ENCODE measurements at places on chromosomes 11 and 22.
A peak's percentile ranks its signal among the peaks of the same experiment; 100 is the strongest.

- H3K4me3 ChIP-seq, result no peak overlapping the region
- H3K4me1 ChIP-seq, result no peaks in the 10 kb centered on the region
- peaks cover 1% of the 10 kb centered on the region for H3K27me3 ChIP-seq
Measured at GRCh38 chr11:112751772-112752171, 209.4 kb upstream of the NCAM1 start.

GRCh38 chr11:92330114-92330513 is 105.5 kb downstream of the FAT3 start:
- no peaks in the 10 kb centered on the region for H3K36me3 ChIP-seq
- no peak for DNase-seq
- H3K27ac ChIP-seq, result no peak overlapping the region
- no peaks in the 10 kb centered on the region for H3K27me3 ChIP-seq
- H3K4me3 ChIP-seq, result no peak overlapping the region

DNA sequence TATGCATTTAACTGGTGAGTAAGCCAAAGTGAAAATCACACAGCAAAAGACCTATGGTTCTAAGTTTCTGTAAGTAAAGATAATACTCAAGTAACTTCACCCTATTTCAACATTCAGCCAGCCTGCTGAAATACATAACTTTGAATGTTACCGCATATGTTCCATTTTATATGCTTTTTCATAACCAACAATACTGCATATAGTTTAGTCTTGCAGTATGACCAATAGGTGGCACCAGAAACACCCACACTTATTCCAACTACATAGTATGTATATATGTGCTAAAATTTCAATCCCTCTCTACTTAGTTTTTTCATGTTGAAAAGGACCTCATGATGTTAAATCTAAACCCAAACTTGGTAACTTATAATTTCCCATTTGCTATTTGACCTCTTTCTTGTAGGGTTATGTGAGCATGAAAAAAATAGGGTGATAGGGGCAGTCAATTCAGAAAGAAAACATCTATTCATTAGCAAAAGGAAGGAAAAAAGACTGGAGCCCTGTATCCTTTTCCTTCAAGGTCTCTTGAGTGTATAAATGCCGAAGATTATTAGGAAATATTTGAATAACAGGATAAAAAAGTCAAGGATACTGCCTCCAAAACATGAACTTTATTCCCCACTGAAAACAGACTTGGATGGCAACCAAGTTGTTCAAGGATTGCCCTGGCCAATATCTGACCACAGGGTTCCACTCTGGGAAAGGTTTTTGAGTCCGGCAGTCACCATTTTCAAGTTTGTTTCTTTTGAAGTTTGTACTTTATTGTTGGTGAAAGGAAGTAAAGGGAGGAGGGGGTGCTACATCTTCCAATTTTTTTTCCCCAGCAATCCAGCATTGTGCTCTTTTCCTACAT is 23.8 kb upstream of the FZD4 start:
- DNase-seq, result no peak
- H3K36me3 ChIP-seq, result no peaks in the 10 kb centered on the region
- H3K27ac ChIP-seq, result no peak overlapping the region
- H3K4me1 ChIP-seq, result no peaks in the 10 kb centered on the region

- no peaks in the 10 kb centered on the region for H3K27me3 ChIP-seq
- no peak overlapping the region for H3K27ac ChIP-seq
- peaks cover 5% of the 10 kb centered on the region for H3K4me1 ChIP-seq
Measured at GRCh38 chr11:118522571-118523072, 4.7 kb upstream of the TTC36 start.

- peak overlapping the region; percentile 78 for H3K4me3 ChIP-seq
- no peaks in the 10 kb centered on the region for H3K27me3 ChIP-seq
- peak overlapping the region; percentile 96 for H3K27ac ChIP-seq
- peak; percentile 74 for DNase-seq
- H3K4me1 ChIP-seq, result peaks cover 82% of the 10 kb centered on the region
Measured at GRCh38 chr22:37218771-37219411, 6.6 kb upstream of the SSTR3 start.

- H3K4me3 ChIP-seq, result no peak overlapping the region
- peaks cover 2% of the 10 kb centered on the region for H3K4me1 ChIP-seq
- H3K36me3 ChIP-seq, result no peaks in the 10 kb centered on the region
- no peak overlapping the region for H3K27ac ChIP-seq
- no peaks in the 10 kb centered on the region for H3K27me3 ChIP-seq
- no peak for DNase-seq
Measured at GRCh38 chr11:77186302-77186701, 58.3 kb downstream of the MYO7A start.

DNA sequence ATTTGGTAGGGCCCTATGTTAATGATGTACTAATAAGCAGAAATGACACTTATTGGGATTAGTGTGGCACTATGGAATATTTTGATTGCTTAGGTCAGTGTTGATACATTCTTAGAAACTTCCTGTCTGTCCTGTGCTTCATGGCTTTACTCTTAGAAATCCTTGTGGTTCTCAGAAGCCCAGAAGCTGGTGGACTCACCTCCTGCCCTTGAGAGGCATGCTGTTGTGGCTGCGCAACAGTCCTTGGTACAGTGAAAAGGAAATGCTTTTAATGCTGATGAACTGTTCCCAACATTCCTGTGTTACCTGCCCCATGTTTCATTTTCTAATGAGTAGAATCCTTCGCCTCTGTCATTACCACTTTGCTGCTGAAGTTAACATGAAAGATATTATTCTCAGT is 52.4 kb upstream of the MYO18B start:
- no peaks in the 10 kb centered on the region for H3K27me3 ChIP-seq
- DNase-seq, result no peak
- H3K36me3 ChIP-seq, result no peaks in the 10 kb centered on the region
- no peak overlapping the region for H3K4me3 ChIP-seq
- H3K27ac ChIP-seq, result no peak overlapping the region

- peaks cover 82% of the 10 kb centered on the region for H3K27me3 ChIP-seq
- peak; percentile 62 for DNase-seq
- H3K4me1 ChIP-seq, result peaks cover 66% of the 10 kb centered on the region
- H3K27ac ChIP-seq, result peak within 1 kb of the TSS; percentile 50
- H3K36me3 ChIP-seq, result no peaks in the 10 kb centered on the region
Measured at GRCh38 chr11:10304495-10305261, at the start of gene ADM. Gene ADM (plus strand): TSS chr11:10305073. CDS start chr11:10305701, 628 bp downstream.

- no peak overlapping the region for H3K4me3 ChIP-seq
- no peaks in the 10 kb centered on the region for H3K4me1 ChIP-seq
- no peak for DNase-seq
Measured at GRCh38 chr11:6452219-6452618, 11.4 kb upstream of the HPX start.

DNA sequence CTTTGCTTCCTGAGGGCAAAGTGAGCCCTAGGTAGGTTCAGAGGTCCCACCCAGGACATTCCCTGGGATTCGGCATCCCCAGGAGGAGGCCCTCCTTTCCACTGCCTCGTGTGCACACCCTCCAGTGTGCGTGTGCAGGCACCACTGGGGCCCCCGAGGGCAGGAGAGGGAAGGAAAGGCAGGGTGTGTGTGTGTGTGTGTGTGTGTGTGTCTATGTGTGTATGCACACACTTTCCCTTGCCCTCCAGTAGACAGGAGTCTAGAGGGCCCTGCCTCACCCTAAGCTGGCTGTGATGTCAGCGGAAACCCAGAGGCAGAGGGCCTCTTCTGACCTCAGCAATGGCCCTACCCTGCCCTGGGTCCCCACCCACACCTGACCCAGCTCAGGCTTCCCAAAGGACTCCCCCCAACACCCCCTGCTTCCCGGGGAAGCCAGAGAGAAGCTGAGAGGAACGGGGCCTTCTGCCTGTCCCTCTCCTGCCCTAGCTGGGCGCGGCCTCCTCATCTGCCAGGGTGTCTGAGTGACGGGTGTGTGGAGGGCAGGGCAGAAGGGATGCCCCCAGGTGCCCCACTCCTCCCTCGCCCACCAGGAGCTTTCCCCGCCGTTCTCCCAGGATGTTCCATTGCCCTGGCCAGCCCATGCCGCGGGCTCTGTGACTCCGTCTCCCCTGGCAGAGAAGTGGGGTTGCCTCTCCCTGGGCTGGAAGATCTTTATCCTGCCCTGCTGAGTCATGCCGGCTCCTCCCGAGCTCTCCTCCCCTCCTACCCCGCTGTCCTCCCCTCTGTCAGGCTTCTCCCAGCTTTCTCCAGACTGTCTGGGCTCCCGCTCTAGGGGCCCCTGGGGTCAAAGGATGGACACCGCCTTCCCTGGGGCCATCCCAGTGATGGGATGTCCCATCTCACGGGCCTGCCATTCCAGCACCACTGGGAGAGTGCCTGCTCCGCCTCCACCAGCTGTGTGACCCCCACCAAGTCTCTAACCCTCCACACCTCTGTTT is 6.0 kb upstream of the CLCF1 start:
- H3K36me3 ChIP-seq, result no peaks in the 10 kb centered on the region
- H3K27ac ChIP-seq, result peak overlapping the region; percentile 26
- peaks cover 15% of the 10 kb centered on the region for H3K27me3 ChIP-seq
- peaks cover 12% of the 10 kb centered on the region for H3K4me1 ChIP-seq
- DNase-seq, result no peak
- no peak overlapping the region for H3K4me3 ChIP-seq

- DNase-seq, result no peak
- no peaks in the 10 kb centered on the region for H3K27me3 ChIP-seq
- H3K27ac ChIP-seq, result no peak overlapping the region
- H3K4me1 ChIP-seq, result peaks cover 2% of the 10 kb centered on the region
Measured at GRCh38 chr11:6505577-6506240, 8.6 kb downstream of the DNHD1 start.

DNA sequence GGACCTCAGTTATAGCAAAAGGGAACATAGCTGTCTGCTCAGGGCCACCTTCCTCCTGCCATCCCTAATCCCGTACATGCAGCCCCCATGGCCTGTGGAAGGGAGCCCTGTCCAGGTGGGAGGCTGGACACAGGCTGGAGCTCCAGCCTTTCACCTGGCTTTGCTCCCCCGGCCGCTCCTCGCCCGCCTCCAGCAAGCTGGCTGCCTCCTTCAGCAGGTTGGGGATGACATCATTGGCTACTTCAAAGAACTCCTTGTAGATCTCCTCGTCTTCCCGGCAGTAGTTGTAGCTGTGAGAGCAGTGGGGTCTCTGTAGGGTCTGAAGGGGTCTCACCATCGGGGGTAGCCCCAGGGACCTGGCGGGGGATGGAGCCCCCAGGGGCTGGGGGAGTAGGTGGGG is 2.5 kb upstream of the MAP4K2 start:
- H3K36me3 ChIP-seq, result peaks cover 80% of the 10 kb centered on the region
- no peaks in the 10 kb centered on the region for H3K27me3 ChIP-seq
- no peak overlapping the region for H3K27ac ChIP-seq
- DNase-seq, result no peak
- peaks cover 57% of the 10 kb centered on the region for H3K4me1 ChIP-seq

GRCh38 chr11:66741153-66741552 is 12.1 kb upstream of the SPTBN2 start:
- H3K27me3 ChIP-seq, result no peaks in the 10 kb centered on the region
- H3K4me1 ChIP-seq, result peaks cover 19% of the 10 kb centered on the region
- no peak overlapping the region for H3K27ac ChIP-seq
- no peak overlapping the region for H3K4me3 ChIP-seq
- H3K36me3 ChIP-seq, result peaks cover 5% of the 10 kb centered on the region

GRCh38 chr22:36753120-36753802 is 22.7 kb downstream of the IFT27 start:
- no peak overlapping the region for H3K4me3 ChIP-seq
- H3K27ac ChIP-seq, result no peak overlapping the region
- no peak for DNase-seq
- H3K27me3 ChIP-seq, result peaks cover 18% of the 10 kb centered on the region

GRCh38 chr11:6389905-6390717 is at the start of gene SMPD1:
Gene SMPD1 (plus strand): TSS chr11:6390474. CDS start chr11:6390599, 125 bp downstream.
- H3K36me3 ChIP-seq, result peaks cover 34% of the 10 kb centered on the region
- peaks cover 57% of the 10 kb centered on the region for H3K4me1 ChIP-seq
- H3K4me3 ChIP-seq, result peak within 1 kb of the TSS; percentile 90
- H3K27me3 ChIP-seq, result no peaks in the 10 kb centered on the region

DNA sequence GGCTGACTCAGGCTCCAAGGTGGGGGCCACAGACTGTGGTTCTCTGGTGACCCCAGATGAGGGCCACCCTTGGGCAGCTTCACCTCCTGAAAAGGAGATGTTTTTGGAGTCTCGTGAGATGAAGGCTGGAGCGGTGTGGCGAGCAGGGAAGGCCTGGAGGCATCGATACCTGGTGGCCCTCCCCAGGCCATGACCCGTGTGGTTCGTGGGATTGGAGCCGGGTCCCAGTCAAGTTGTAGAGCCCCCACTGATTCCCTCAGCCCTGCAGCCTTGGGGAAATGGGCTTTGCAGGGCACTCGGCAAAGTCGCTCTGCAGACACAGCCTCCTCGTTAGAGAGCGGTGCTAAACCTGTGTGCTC is 1083.4 kb downstream of the BRD1 start:
- H3K4me1 ChIP-seq, result no peaks in the 10 kb centered on the region
- no peak overlapping the region for H3K27ac ChIP-seq

DNA sequence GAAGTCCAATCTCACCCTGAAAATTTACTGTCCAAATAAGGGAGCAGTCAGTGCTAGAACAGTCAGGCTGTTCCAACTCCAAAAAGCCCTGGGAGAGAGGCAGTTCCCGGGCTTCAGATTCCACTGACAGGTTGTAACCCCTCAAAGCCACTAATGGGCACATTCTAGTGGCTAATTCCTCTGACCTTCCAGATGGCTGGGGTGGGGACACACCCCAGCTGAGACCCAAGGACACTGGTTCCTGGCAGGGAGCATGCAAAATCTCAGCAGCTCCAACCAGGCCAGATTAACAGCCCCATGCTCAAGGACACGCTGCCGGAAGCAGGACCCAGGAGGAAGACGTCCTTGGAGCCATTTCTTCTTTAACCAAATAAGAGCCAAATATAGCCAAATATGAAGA is 92.7 kb downstream of the RPL27A start:
- no peak overlapping the region for H3K27ac ChIP-seq
- no peaks in the 10 kb centered on the region for H3K4me1 ChIP-seq
- no peak overlapping the region for H3K4me3 ChIP-seq
- H3K36me3 ChIP-seq, result no peaks in the 10 kb centered on the region
- H3K27me3 ChIP-seq, result peaks cover 13% of the 10 kb centered on the region

GRCh38 chr22:17853073-17853472 is 78.8 kb upstream of the BID start:
- H3K27me3 ChIP-seq, result no peaks in the 10 kb centered on the region
- H3K4me1 ChIP-seq, result no peaks in the 10 kb centered on the region
- H3K4me3 ChIP-seq, result no peak overlapping the region
- peaks cover 17% of the 10 kb centered on the region for H3K36me3 ChIP-seq
- H3K27ac ChIP-seq, result no peak overlapping the region

Data from activated T-cell treated with anti-CD3 and anti-CD28 coated beads, Interleukin-2, amount 50 U/mL, for 24 hours (primary cell).